ENCODE measurements at places on chromosomes 2 and 18. TPM values are rescaled to one million over a fixed set of nuclear protein-coding genes. Genes with fewer than 3 reads are reported as not detected.

The DES gene
- 165 TPM for total RNA-seq

The SLC9A2 gene
- not detected for total RNA-seq

The TEX44 gene
- total RNA-seq, result not detected

The CROCC2 gene
- total RNA-seq, result not detected

The ZC3H8 gene
- total RNA-seq, result 9.8 TPM

The TEKT4 gene
- total RNA-seq, result not detected

The ATP9B gene
- total RNA-seq, result 13.8 TPM

The ASTL gene
- not detected for total RNA-seq

The EIF4E2 gene
- 43.6 TPM for total RNA-seq

The COL4A3 gene
- not detected for total RNA-seq

The NGEF gene
- total RNA-seq, result not detected

The SPATA3 gene
- not detected for total RNA-seq

The BAZ2B gene
- 17.2 TPM for total RNA-seq

The C2orf72 gene
- total RNA-seq, result 0.70 TPM

The SPC25 gene
- 0.35 TPM for total RNA-seq

The AQP4 gene
- not detected for total RNA-seq

The WNT10A gene
- total RNA-seq, result not detected

The KRTCAP3 gene
- 5.2 TPM for total RNA-seq

The APOB gene
- 0.12 TPM for total RNA-seq

The LBX2 gene
- total RNA-seq, result 1.9 TPM

The ARHGAP28 gene
- total RNA-seq, result 24.1 TPM

The ARHGAP15 gene
- not detected for total RNA-seq

The GAD1 gene
- not detected for total RNA-seq

The SERPINB5 gene
- not detected for total RNA-seq

The CLEC4F gene
- not detected for total RNA-seq

The DLX2 gene
- total RNA-seq, result not detected

The MRO gene
- 0.82 TPM for total RNA-seq

The ANKMY1 gene
- 8.0 TPM for total RNA-seq

The SIX3 gene
- not detected for total RNA-seq

The ITPRIPL1 gene
- 0.34 TPM for total RNA-seq

The MAPRE3 gene
- total RNA-seq, result 2.6 TPM

The PDCL3 gene
- 7.4 TPM for total RNA-seq

The SMAD7 gene
- total RNA-seq, result 10.3 TPM

The NAT8 gene
- not detected for total RNA-seq

The PRPF40A gene
- 47.4 TPM for total RNA-seq

The EVX2 gene
- 0.09 TPM for total RNA-seq

The TMEM247 gene
- total RNA-seq, result not detected

The MAP3K19 gene
- total RNA-seq, result not detected

The FSHR gene
- total RNA-seq, result not detected

The IL36RN gene
- total RNA-seq, result not detected

The GNAL gene
- total RNA-seq, result 1.3 TPM

The CRYGD gene
- total RNA-seq, result not detected

The TWIST2 gene
- 114 TPM for total RNA-seq

The CFAP221 gene
- total RNA-seq, result not detected

The UGT1A6 gene
- not detected for total RNA-seq

The CYP27C1 gene
- total RNA-seq, result 0.58 TPM

The CD302 gene
- total RNA-seq, result 18.7 TPM

The SGO2 gene
- total RNA-seq, result 4.7 TPM

The MARCHF4 gene
- total RNA-seq, result 7.8 TPM
